ENCODE measurements at places on chromosomes 11 and 22.

- DNase-seq: no peak
Observed at GRCh38 chr11:67167091-67167490, 48.0 kb downstream of the KDM2A start.

DNA sequence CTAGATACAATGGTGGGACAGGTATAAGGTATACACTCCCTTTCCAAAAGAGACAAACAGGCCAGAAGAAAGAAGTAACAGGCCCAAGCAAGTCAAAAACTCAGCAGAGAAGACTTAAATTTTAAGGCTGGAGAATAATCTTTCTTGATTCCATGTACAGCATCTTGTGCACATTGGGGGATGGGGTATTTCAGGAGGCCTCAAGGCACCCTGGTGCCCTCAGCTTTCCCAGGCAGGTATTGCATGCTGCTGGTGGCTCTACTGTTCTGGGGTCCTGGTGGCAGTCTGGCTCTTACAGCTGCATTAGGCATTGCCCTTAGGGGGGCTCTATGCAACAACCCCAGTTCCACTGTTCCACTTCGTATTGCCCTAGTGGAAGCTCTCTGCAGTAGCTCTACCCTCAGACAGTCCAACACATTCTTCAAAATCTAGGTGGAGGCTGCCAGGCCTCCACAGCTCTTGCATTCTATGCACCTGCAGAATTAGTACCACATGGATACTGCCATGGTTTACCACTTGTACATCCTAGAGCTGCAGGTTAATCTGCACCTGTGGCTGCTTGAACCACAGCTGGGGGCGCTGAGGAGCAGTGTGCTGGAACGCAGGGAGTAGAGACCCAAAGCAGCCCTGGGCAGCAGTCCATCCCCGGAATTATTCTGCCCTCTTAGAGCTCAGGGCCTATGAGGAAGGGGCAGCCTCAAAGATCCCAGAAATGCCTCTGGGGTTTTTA lies 4.2 kb upstream of the CTSC start:
- no peak for DNase-seq

DNA sequence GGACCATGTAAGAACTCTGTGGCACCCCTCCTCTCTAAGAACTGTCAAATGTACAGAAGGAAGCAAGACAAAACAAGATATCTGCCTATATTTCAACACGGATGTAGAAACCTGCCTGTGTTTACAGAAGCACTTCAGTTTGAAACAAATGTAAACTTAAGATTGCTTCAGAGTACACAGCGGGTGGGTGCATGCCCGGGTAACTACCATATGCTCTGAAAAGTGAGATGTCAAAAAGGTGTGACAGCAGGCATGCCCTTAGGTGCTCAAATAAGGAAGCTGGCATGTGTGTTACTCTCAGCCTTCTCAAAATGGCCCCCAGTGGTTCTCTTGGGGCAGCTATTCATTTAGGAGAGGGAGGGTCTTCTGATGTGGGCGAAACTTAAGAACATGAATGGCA lies 5.2 kb downstream of the ACP2 start:
- DNase-seq: no peak

- no peak for DNase-seq
Observed at GRCh38 chr11:16299884-16300782, 56.2 kb downstream of the SOX6 start.

DNA sequence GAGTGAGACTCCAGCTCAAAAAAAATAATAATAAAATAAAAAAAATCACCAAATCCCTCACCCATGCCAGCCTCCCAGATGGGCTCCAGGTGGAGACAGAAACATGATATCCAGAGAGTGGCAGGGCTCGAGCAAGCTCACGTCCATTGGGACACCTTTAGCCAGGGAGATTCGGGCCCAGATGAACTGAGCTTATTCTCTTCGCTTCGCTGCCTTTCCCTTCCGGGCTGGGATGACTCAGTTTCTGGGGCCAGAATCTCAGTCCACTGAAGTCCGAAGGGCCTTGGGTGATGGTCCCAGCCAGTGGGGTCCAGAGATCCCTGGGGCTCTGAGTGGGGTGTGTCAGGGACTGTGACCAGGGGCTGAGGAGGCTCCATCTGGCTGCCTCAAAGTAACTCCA lies 23.0 kb upstream of the MYEOV start:
- no peak for DNase-seq

- no peak for DNase-seq
Observed at GRCh38 chr22:32794449-32795213, 6.9 kb upstream of the TIMP3 start.

- DNase-seq: no peak
Observed at GRCh38 chr22:30866811-30867271, 101.7 kb downstream of the MORC2 start.

- DNase-seq: no peak
Observed at GRCh38 chr22:50530877-50531545, 1.2 kb upstream of the TYMP start.

DNA sequence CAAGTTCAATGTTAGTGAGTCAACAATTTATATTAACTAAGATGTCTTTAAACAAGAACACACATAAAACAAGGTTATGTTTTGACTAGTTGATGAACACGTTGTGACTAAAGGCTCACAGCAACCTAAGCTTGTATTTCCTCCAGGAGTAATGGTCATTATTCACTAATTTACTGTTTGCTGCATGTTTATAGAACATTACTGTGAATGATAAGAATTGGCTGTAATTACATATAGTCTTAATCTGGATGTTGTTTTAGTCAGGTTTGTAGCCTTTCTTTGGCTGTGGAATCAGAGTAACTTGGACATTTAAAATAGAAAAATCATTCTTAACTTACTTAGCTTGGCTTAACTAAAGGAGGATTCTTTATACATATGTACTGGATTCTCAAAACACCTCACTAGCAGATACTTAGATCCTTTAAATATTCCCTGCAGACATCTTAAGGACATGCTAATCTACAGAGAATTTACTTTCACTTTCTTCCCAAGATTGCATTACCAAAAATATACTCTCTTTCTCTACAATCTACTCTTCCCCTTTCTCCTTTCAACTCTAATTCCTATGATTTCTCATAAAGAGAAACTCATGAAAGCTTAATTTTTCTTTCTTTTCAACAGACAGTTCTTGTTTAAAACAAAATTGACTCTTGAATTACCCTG lies 319.7 kb upstream of the CTSC start:
- DNase-seq: no peak

DNA sequence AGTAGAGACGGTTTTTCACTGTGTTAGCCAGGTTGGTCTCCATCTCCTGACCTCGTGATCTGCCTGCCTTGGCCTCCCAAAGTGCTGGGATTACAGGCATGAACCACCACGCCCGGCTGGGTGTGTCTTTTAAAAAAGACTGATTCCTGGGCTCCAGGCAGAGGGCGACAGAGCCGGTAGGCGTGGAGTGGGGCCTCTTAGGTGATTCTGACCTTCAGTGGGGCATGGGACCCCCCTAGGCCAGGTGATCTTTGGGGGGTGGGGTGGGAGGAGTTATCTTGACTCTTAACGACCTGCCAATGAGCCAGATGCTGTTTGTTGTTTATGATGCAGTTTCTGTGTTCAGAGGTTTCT lies 12.9 kb upstream of the SORL1-AS1 start:
- DNase-seq: no peak

- DNase-seq: no peak
Observed at GRCh38 chr11:76186776-76187279, 19.5 kb downstream of the WNT11 start.

DNA sequence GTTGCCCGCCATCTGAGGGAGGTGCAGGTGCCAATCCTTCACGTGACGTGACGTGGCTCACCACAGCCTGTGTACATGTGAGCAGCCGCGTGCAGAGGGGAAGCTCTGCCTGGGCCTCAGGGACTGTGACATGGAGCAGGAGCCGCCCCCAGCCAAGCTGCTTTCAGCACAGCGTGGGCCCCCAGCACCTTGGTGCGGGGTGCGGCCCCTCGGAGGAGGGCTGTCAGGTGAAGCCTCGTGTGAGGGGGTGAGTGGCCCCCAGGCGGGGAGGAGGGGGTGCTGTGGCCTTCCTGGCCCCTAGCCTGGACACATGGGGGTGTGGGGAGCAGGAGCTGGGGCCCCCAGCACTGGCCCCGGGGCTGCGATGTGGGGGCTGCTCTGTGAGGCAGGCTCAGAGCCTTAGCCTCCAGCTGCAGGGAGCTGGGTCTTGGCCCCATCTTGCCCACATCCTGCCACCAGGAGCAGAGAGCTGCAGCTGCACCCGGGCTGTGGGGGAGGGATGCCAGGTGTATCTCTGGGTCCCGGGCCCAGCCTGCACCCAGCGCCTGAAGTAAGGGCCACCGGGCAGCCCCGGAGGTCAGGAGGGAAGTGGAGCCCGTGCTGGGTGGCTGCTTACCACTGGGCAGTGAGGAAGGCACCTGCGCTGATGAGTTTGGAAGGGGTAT lies at the start of gene ADORA2A:
Gene ADORA2A (plus strand): TSS at position 100 of the 665 bp plus-strand sequence. CDS start 5,806 bp downstream, outside the sequence.
- no peak for DNase-seq

GRCh38 chr11:96781082-96781481 lies 391.3 kb downstream of the JRKL start:
- no peak for DNase-seq

DNA sequence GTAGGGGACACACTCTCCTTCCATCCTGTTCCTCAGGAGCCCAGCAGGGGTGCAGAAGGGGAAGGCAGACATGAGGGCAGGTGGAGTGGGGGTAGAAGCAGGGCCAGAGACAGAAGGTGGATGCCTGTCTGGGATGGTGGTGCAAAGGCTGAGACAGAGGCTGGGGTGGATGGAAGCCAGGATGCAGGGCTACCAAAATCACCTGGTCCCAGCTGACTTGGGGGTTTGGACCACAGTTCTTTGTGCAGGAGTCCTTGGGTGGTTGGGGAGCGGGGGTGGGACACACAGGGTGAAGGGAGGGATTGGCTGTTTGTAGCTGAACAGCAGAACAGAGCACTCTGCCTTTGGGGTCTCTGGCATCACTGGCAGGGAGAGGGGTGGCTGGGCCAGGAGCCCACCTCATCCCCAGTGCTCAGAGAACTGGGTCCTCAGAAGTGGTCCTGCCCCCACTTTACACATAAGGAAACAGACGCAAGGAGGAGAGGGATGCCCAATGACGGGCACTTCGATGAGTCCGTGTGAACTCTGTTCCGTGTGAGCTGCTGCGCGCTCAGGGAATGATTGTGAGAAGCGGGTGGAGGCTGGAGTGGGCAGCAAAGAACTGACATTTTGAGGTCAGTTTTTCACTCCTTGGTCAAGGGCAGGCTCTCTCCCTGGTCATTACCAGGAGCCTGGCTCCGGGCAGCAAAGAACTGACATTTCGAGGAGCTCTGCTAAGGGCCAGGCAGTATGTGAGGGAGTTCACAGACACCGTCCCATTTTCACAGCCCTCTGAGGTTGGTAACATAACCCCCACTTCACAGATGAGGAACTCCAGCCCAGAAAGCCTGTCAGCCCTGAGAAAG lies 1.9 kb downstream of the TAGLN start:
- no peak for DNase-seq

DNA sequence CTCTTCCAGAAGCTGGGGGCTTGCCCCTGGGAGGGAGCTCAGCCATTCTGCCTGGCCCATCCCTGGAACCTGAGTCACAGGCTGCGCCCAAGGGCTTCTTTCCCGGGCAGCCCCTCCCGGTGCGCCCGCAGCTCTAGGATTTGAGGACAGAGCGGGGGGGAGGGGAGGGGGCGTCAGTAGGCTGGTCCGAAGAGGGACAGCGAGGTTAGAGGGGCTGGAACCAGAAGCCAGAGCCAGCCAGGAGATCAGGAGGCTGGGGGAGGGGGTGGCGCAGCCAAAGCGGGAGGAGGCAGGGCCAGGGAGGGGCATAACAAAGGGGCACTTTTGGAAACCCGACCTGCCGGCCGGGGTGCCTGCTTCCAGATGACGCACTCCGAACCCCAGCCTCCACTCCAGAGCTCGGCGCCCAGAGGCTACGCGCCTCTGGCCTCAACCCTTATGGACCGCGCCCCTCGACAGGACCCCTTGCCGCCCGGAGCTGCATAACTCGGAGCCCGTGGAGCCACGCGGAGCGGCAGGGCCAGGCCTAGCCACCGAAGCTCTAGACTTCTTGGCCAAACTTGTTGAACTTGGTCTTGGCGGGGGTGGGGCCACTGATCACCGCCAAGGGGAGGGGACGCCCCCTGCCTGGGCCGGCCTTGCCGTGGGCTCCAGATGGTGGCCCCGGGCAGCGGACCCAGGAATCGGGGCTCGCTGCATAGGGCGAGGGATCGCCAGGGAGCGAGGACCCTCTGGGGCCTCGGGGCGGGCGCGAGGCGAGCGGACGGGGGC lies 744 bp downstream of the PACSIN3 start:
- DNase-seq: no peak

GRCh38 chr22:37218771-37219411 lies 6.6 kb upstream of the SSTR3 start:
- no peak for DNase-seq

- DNase-seq: no peak
Observed at GRCh38 chr11:103730131-103730940, 306.1 kb upstream of the DDI1 start.

DNA sequence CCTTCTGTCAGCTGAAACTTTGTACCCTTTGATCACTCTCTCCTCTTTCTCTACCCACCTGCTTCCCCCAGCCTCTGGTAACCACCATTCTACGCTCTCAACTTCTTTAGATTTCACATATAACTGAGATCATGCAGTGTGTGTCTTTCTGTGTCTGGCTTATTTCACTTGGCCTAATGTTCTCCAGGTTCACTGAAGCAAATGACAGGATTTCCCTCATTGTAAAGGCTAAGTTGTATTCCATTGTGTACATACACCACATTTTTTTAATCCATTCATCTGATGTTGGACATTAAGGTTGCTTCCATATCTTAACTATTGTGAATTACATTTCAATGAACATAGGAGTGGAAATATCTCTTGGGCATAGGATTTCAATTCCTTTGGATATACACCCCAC lies 207.6 kb downstream of the MIAT start:
- no peak for DNase-seq

GRCh38 chr11:113814181-113814580 lies 34.6 kb downstream of the CLDN25 start:
- DNase-seq: no peak

DNA sequence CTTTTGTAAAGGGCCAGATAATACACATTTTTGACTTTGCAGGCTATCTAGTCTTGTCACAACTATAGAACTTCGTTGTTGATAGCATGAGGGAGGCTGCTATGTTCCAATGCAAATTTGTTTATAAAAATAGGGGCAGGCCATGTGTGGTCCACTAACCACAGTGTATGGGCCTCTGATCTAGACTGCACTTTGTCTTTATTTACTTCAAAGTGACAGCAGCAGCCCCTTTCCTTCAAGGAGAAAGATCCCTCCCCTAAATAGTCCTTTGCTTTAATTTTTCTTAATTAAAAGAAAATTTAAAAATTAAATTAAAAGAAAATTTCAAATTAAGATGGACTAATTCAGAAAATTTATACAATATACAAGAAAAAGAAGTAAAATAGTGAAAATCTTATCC lies 49.5 kb upstream of the OR9Q1 start:
- DNase-seq: no peak

- DNase-seq: no peak
Observed at GRCh38 chr11:24124876-24125275, 372.0 kb upstream of the LUZP2 start.

- DNase-seq: no peak
Observed at GRCh38 chr22:35917651-35918050, 111.0 kb downstream of the RBFOX2 start.

- no peak for DNase-seq
Observed at GRCh38 chr22:32416556-32417085, 4.6 kb upstream of the RTCB start.

GRCh38 chr22:42623301-42623751 lies 8.6 kb upstream of the POLDIP3 start:
- no peak for DNase-seq
